RKO (cell line): ENCODE measurements at places on chromosomes 7 and 10.
A peak's percentile ranks its signal among the peaks of the same experiment; 100 is the strongest.

DNA sequence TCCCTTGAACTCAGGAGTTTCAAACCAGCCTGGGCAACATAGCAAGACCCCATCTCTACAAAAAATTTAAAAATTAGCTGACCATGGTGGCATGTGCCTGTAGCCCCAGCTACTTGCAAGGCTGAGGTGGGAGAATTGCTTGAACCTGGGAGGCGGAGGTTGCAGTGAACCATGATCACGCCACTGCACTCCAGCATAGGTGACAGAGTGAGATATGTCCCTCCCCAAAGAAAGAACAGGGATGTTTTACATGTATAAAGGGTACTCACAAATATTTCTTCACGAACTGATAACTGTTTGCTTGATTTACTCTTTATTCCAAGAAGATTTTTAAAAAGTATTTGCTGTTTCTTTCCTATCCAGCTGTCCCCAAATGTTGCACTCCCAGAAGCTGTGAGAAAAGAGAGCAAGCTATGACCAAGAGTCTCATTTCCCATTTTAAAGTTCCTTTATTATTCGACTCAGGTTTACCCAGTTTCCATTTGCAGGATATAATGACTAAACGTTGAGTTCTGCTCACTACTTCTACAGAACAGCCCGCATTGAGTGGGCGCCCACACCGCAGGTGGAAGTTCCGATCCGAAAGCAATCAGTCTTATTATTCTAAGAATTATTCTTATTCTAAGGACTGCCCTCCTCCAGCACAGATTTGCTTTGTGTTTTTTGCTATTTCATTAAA is 90.7 kb downstream of the APBB1IP start:
- no peak for DNase-seq

DNA sequence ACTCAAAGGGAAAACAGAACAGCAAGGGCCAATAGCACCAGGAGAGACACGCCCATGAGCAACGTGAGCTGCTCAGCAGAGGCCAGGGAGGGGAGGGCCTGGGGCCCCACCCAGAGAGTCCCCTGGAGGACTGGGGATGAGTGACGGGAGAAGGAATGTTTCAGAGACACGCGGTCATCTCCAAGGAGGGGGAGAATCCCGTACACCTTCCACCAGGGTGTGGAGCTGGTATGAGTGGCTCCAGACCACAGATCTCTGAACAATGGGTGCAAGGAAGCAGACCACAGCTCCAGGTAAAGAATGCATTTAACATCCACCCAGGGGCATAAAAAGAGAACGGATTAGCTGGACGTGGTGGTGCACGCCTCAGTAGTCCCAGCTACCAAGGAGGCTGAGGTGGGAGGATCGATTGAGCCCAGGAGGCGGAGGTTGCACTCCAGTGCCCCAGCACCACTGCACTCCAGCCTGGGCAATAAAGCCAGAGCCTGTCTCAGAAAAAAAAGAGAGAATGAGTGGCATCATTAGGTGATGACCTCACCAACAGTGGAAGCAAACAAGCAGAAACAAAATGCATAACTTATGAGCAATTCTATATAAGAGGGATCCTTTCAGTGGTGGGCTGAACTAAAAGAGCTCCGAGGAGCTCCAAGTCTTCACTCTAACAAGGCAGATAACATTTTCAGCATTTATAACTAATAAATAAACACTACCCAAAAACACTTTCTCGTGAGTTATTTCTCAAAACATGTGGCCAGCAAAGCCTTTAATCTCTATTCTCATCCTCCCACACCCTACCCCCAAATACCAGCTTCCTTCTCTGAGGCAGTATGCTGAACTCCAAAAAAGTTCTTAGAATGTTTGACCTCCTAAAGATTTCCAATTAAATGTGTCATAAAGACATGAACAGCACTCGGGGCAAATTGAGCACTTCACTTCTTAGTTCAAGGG is 12.5 kb downstream of the PSAP start:
- DNase-seq: no peak

DNA sequence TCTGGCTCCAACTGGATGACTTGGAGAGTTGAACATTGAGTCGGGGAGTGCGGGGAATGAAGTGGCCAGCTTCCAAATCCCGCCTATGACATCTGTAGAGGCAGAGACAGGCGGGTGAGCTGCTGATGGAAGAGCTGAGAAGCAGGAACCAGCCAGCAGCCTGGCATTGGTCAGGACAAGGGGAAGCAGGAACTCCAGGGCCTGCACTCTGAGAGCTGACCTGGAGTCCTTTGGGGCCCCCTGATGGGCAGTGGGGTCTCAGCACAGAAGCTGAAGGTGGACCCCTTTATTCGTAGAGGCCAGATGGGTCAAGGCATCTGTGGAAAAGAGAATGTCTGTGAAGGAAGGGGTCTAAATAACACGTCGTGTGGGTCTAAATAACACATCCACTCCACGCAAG is 57.0 kb downstream of the SEC61G start:
- no peak for DNase-seq

- no peak for DNase-seq
These were observed 490.6 kb downstream of the CCSER2 start for GRCh38 chr10:84818961-84819360.

GRCh38 chr10:17910125-17910789 is 41.5 kb upstream of the SLC39A12 start:
- DNase-seq: peak; percentile 83

- no peak for DNase-seq
These were observed 76.3 kb downstream of the GLCCI1 start for GRCh38 chr7:8044761-8045430.

DNA sequence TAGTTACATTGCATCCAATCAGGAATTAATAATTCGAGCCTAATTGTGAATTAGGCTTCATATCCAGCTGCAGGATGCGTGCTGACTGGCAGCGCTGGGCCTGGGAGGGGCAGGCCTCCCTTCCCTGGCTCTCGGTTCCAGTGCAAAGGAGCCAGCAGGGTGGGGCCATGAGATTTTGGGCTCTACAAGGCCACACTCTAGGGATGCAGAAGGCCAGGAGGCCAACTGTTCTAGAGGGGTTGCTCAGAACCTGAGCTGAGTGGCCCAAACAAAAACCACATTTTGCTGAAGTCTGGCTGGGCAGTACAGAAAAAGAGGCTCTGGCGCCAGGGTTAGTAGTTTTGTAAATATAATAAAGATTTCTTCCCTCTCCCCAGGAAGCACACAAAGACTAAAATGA is 72.3 kb downstream of the CLEC2L start:
- no peak for DNase-seq

GRCh38 chr10:71225291-71226058 is 13.1 kb downstream of the UNC5B start:
- no peak for DNase-seq

DNA sequence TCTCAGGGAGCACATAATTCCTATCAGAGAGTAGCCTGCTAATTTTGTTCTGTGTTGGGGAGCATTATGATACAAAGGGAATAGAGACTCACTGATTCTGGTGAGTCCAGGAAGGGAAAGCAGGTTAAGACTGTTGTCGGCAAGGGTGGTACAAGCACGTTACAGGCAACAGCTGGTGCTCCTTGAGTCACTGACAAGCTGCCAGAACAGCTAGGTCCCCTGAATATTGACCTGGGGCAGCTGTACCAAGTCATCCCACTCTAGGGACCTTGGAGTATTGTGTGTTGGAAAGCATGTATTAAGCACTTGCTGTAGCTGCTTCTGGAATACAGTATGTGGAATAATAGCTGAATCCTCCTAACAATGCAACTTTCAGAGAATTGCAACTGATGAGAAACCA is 37.0 kb upstream of the GLCCI1 start:
- DNase-seq: no peak

- DNase-seq: no peak
These were observed 85.7 kb upstream of the COL13A1 start for GRCh38 chr10:69715899-69716606.

DNA sequence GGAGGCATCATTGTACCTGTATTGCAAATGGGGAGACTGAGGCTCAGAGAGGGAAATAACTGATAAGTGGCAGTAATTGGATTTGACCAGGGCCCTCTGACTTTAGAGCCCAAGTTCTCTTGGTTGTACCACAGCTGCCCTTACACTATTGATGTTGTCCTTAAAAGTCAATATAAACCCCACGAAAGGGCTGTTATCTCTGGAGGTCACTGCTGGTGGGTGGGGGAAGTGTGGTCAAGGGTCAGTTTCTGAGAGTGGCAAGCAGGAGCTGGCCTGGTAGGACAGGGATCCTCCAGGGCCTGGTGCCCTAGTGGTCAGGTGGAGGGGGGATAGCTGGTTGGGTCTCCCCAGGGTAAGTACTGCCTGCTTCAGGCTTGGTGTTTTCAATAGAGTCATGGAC is 44.2 kb upstream of the AQP1 start:
- DNase-seq: no peak

- no peak for DNase-seq
These were observed 84.0 kb downstream of the SORBS1 start for GRCh38 chr10:95477175-95477520.

GRCh38 chr7:114865564-114865963 is 56.3 kb upstream of the MDFIC start:
- peak; percentile 50 for DNase-seq

DNA sequence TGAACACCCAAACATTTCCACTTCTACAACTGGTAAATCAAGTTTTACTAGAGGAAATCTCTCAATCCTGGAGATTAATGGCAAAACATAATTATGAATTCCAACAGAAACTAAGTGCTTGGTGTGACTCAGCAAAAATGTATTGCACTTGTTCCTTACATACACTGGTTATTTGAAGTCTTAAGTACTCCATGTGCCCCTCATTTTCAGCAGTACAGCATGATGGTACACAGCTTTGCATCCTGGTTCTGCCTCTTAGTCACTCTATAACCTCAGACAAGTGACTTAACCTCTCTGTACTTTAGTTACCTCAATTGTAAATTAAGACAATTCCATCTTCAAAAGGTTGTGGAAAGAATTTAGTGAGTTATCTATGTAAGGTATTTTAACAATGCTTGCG is 12.9 kb downstream of the SLC16A12 start:
- no peak for DNase-seq

DNA sequence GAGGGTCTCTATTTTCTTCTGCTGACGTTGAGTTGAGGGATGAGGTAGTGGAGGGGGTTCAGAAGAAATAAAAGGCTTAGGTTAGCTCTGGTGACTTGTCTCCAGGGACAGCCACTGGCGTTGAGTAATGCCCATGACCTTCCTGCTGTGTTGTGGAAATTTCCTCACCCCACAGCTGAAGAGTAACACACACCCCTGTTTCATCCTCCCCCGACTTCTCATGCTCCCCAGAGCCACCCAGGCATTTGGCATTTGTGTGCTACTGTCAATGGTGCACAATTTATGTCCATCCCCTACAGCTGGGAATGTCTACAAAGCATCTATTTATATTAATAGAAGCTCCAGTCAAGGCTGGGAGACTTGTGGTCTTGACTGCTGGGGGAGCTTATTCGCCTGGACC is 4.7 kb upstream of the TMEM72 start:
- DNase-seq: no peak

DNA sequence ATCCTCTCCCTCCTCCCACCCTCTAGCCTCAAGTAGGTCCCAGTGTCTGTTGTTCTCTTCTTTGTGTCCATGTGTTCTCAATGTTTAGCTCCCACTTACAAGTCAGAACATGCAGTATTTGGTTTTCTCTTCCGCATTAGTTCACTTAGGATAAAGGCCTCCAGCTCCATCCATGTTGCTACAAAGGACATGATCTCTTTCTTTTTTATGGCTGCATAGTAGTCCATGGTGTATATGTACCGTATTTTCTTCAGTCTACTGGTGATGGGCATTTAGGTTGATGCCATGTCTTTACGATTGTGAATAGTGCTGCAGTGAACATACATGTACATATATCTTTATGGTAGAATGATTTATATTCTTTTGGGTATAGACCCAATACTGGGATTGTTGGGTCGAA is 1.6 kb upstream of the GOT1 start:
- DNase-seq: no peak

- DNase-seq: no peak
These were observed 15.4 kb downstream of the NFE2L3 start for GRCh38 chr7:26167303-26167934.

DNA sequence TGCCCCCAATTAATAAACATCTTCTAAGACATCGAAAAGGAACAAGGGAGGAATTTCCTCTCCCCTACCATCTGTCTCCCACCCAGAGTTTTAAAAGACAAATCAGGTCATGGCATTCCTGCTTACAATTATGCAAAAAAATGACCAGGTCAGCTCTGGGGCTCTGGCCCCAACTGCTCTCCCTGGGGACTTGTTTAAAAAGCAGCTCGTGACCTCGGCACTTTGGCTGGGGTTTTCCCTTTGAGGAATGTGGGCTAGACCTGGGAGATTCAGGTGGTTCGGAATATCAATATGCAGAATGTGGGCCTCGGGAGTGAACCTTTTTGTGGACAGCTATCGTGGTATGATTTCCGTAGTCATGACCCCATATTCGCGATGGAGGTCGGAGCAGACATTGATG is 648 bp upstream of the RADIL start:
- no peak for DNase-seq

GRCh38 chr10:112990271-112990670 is 40.2 kb downstream of the TCF7L2 start:
- DNase-seq: no peak

GRCh38 chr7:98899816-98900215 is 21.5 kb downstream of the TRRAP start:
- no peak for DNase-seq
